ENCODE measurements at places on chromosomes 2 and 18. TPM values are rescaled to one million over a fixed set of nuclear protein-coding genes. Genes with fewer than 3 reads are reported as not detected.

- no peaks in the 10 kb centered on the region for H3K27me3 ChIP-seq
- H3K4me3 ChIP-seq, result no peak overlapping the region
- H3K36me3 ChIP-seq, result no peaks in the 10 kb centered on the region
- DNase-seq, result no peak
- no peak overlapping the region for H3K27ac ChIP-seq
Observed at GRCh38 chr2:141271346-141271745, 859.5 kb downstream of the LRP1B start.

GRCh38 chr2:226773291-226773690 lies 26.3 kb downstream of the IRS1 start:
- H3K36me3 ChIP-seq, result no peaks in the 10 kb centered on the region
- H3K27ac ChIP-seq, result peak overlapping the region; percentile 18
- DNase-seq, result no peak
- peaks cover 25% of the 10 kb centered on the region for H3K4me1 ChIP-seq
- H3K27me3 ChIP-seq, result no peaks in the 10 kb centered on the region
- H3K4me3 ChIP-seq, result no peak overlapping the region

DNA sequence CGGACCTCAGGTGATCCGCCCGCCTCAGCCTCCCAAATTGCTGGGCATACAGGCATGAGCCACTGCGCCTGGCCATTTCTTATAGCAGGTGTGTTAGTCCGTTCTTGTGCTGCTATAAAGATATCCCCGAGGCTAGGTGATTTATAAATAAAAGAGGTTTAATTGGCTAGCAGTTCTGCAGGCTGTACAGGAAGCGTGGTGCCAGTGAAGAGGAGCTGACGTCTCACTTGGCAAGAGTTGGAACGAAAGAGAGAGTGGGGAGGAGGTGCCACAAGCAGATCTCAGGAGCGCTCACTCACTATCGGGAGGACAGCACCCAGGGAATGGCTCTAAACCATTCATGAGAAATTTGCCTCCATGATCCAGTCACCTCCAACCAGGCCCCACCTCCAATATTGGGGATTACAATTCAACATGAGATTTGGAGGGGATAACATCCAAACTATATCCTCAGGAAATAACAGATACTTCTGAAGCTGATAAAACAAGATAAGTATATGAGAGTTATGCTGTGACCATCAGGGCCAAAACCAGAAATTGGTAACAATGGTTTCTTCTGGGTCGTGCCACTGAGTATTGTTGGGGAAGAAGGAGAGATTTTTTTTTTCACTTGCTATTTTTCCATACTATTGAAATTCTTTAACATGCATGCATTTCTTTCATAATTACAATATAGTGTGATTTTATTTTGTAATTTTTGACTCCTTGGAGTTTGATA lies 7.4 kb upstream of the RMC1 start:
- H3K4me3 ChIP-seq, result no peak overlapping the region
- no peaks in the 10 kb centered on the region for H3K27me3 ChIP-seq
- no peak overlapping the region for H3K27ac ChIP-seq
- H3K36me3 ChIP-seq, result no peaks in the 10 kb centered on the region
- no peak for DNase-seq

DNA sequence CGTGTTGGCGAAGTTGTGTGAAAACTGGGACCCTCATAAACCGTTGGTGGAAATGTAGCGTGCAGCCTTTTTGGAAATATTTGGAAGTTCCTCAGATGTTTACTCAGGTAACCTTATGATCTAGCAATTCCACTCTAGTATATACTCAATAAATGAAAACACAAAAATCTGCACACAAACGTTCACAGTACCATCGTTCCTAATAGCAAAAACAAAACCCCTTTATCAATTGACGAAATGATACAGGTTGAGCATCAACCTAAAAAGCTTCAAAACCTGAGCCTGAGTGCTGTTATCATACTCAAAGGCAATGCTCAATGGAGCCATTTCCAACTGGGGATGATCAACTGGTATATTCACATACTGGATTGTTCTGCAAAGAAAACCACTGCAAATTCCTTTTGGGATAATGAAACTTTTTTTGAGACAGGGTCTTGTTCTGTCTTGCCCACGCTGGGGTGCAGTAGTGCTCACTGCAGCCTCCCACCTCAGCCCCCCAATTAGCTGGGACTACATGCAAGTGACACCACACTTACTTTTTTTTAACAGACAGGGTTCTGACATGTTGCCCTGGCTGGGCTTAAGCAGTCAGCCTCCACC lies 777 bp upstream of the C18orf32 start:
- H3K36me3 ChIP-seq, result peaks cover 7% of the 10 kb centered on the region
- DNase-seq, result no peak
- H3K27ac ChIP-seq, result peak overlapping the region; percentile 93
- H3K27me3 ChIP-seq, result no peaks in the 10 kb centered on the region
- peaks cover 27% of the 10 kb centered on the region for H3K4me1 ChIP-seq

GRCh38 chr2:49972699-49973098 lies 818.4 kb upstream of the FSHR start:
- H3K36me3 ChIP-seq, result no peaks in the 10 kb centered on the region
- DNase-seq, result no peak
- H3K4me1 ChIP-seq, result no peaks in the 10 kb centered on the region
- no peaks in the 10 kb centered on the region for H3K27me3 ChIP-seq

Gene KCNJ13
- 69.1 TPM for total RNA-seq

DNA sequence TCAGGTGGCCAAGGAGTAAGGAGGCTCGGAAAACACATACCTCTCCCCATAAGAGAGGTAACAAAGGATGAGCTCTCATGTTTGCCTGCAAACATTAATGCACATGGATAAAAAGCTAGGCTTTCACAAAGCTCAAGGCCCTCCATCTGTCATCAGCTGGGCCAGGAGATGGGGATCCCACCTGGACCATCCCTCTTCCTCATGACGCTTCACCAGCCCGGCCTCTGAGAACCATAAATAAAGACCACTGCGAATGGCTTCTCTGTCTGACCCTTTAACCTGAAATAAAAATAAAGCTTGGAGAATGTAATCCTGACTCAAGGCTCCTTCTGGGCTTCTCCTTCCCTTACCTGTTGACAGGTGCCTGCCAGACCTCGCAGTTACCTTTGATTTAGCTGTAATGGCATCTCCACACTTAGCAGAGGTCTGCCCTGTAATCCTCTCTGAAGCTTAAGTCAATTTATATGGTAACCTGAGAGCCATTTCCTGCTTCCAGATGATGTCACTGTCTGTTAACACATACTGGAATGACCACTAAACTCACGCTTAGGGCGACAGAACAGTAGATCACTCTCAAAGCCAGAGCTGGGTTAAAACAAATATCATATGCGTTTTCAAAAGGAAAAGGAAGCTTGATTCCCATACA lies 29.3 kb upstream of the FOXI3 start:
- DNase-seq, result peak; percentile 40
- no peaks in the 10 kb centered on the region for H3K36me3 ChIP-seq
- no peak overlapping the region for H3K27ac ChIP-seq
- H3K4me1 ChIP-seq, result no peaks in the 10 kb centered on the region

Gene UGT1A1
- total RNA-seq, result 0.53 TPM

DNA sequence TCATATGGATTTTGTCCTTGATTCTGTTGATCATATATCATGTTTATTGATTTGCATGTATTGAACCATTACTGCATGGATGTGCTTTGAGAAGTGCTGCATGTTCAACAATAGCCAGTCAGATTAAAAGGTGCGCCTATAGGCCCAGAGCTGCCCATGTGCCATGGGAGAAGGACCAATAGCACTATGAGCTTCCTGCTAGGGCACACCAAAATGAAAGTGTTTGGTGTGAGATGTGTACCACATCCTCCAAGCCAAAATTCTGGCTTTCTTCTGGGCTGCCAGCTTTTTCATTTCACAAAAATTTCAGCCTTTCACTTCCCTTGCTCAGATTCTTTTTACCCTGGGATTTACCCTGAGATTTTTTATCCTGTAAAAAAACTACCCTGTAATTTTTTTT lies 34.8 kb upstream of the MMADHC start:
- H3K4me3 ChIP-seq, result no peak overlapping the region
- H3K27ac ChIP-seq, result no peak overlapping the region
- no peaks in the 10 kb centered on the region for H3K27me3 ChIP-seq
- no peak for DNase-seq

Gene B3GNT7
- total RNA-seq, result 6.2 TPM

DNA sequence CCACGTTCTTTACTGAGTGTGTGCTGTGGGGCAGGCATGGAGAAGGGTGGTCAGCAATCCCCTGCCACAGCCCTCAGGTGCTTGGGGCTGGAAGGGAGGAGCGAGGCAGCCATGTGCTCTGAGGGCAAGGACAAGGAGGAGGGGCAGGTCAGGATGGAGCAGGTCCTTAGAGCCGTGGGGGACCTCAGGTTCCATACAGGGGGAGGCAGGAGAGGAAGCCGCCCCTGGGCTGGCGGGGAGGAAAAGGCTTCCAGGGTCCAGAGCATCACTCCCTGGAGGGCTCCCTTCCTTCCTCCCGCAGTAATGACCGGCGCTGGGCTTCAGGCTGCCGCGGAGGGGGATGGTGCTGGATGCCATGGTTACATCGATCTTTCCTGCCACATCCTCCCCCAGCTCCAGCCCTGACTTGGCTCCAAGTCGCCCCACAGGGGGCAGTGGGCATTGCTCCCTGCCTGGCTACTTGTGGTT lies 6.6 kb downstream of the GAREM2 start:
- no peak for DNase-seq
- peak overlapping the region; percentile 52 for H3K4me3 ChIP-seq
- no peak overlapping the region for H3K27ac ChIP-seq
- H3K27me3 ChIP-seq, result peaks cover 3% of the 10 kb centered on the region
- peaks cover 11% of the 10 kb centered on the region for H3K4me1 ChIP-seq

DNA sequence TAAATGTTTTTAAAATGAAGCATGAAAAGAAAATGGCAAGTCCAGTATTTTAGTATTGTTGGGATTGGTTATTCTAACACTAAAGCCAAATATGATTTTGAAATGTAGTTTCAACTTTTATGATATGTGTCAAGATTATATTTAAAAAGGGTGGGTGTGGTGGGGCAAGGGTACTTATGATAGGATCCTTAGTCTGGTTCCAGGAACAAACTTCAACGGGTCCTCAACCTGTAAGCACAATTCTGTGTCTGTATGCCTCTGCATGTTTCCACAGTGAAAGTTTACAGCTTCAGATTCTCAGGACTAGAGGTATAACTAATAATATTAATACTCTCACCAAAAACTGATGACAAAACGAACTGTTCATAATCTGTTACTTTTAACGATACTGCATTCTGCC lies 5.8 kb downstream of the USP34 start:
- H3K4me3 ChIP-seq, result no peak overlapping the region
- no peak overlapping the region for H3K27ac ChIP-seq
- no peaks in the 10 kb centered on the region for H3K36me3 ChIP-seq
- H3K4me1 ChIP-seq, result peaks cover 31% of the 10 kb centered on the region
- H3K27me3 ChIP-seq, result no peaks in the 10 kb centered on the region
- no peak for DNase-seq

- no peak for DNase-seq
- H3K36me3 ChIP-seq, result no peaks in the 10 kb centered on the region
- H3K27me3 ChIP-seq, result no peaks in the 10 kb centered on the region
Observed at GRCh38 chr2:56357655-56358295, 174.0 kb downstream of the CCDC85A start.

Gene MAP2
- 7.2 TPM for total RNA-seq

Gene UGT1A4
- total RNA-seq, result not detected

DNA sequence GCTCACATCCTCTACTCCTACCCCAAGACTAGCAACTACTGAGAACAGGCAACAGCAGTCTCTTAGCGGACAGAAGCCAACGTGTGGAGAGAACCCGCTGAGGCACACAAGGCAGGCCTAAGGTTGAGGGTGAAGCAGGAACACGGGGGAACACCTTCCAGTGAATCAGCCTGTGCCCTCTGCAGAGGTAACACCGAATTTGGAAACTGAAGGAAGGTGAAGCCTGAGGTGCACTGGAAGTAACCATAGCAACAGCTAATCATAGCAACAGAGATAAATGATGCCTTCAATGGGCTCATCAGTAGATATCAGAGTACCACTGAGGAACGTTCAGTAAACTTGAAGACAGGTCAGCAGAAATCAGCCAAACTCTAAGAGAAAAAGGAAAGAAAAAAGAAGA lies 43.3 kb downstream of the OSBPL1A start:
- H3K27ac ChIP-seq, result no peak overlapping the region
- H3K4me3 ChIP-seq, result no peak overlapping the region
- H3K36me3 ChIP-seq, result no peaks in the 10 kb centered on the region

DNA sequence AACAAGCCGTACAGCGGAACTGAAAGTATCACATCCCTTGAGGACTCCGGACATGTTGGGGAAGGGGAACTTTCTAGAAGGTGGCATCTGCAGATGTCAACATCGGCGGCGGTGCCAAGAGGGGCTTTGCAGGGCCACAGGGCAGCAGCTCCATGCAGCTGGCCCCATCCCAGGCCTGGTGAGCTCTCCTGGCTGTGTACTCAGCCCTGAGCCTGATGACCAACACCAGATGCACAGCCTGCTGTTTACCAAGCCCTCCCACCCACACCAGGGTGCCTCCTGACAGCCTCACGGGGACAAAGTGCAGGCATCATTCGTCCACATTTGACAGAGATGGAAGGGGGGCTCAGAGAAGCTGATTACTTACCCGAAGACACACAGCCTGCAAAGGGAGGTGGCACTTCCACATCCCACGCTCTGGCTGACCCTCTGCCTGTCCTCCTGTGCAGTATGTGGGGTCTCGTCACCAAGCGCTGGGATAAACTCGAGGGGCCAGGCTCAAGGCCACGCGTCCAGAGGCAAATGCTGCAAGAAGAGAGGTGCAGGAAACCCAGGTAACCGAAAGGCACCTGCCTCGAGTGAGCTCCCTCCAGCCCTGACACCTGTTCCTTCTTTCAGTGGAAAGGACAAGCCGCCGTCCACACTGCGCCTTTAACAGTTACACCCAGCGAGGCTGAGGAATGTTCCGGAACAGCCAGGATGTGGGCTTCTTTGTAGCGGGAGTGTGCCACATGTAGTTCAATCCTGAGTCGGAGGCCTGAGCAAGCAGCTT lies 69.0 kb upstream of the ASAP2 start:
- peak overlapping the region; percentile 40 for H3K27ac ChIP-seq
- H3K4me1 ChIP-seq, result peaks cover 4% of the 10 kb centered on the region
- H3K4me3 ChIP-seq, result no peak overlapping the region
- DNase-seq, result peak; percentile 4
- H3K36me3 ChIP-seq, result no peaks in the 10 kb centered on the region
- H3K27me3 ChIP-seq, result no peaks in the 10 kb centered on the region

GRCh38 chr2:74146929-74147726 lies 584 bp downstream of the BOLA3 start:
- H3K4me3 ChIP-seq, result peak overlapping the region; percentile 74
- H3K4me1 ChIP-seq, result peaks cover 10% of the 10 kb centered on the region
- no peaks in the 10 kb centered on the region for H3K36me3 ChIP-seq
- H3K27me3 ChIP-seq, result no peaks in the 10 kb centered on the region
- peak; percentile 41 for DNase-seq

Gene RELCH
- total RNA-seq, result 28.9 TPM
